K562 (cell line): ENCODE measurements at places on chromosomes 1 and 21.
A peak's percentile ranks its signal among the peaks of the same experiment; 100 is the strongest.

- no peak for DNase-seq
Observed at GRCh38 chr1:216332003-216332402, 91.2 kb downstream of the USH2A start.

DNA sequence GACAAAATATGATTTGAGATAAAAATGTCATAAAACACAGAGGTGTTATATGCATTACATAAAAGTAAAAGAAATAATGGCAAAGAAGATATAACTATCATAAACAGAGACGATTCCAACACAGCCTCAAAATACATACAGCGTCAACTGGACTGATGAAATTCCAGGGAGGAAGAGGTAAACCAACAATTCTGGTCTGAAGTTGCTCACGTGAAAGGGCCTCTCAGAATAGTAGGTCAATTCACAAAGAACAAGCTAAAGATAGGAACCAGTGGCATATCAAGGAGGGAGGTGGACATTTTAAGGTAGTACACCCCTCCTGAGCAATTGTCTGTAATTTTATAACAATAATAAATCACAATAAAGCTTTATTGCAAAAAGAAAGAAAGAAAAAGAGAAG is 18.6 kb downstream of the SLC2A5 start:
- DNase-seq: no peak

GRCh38 chr21:36423771-36424433 is 38.7 kb downstream of the CHAF1B start:
- DNase-seq: no peak

DNA sequence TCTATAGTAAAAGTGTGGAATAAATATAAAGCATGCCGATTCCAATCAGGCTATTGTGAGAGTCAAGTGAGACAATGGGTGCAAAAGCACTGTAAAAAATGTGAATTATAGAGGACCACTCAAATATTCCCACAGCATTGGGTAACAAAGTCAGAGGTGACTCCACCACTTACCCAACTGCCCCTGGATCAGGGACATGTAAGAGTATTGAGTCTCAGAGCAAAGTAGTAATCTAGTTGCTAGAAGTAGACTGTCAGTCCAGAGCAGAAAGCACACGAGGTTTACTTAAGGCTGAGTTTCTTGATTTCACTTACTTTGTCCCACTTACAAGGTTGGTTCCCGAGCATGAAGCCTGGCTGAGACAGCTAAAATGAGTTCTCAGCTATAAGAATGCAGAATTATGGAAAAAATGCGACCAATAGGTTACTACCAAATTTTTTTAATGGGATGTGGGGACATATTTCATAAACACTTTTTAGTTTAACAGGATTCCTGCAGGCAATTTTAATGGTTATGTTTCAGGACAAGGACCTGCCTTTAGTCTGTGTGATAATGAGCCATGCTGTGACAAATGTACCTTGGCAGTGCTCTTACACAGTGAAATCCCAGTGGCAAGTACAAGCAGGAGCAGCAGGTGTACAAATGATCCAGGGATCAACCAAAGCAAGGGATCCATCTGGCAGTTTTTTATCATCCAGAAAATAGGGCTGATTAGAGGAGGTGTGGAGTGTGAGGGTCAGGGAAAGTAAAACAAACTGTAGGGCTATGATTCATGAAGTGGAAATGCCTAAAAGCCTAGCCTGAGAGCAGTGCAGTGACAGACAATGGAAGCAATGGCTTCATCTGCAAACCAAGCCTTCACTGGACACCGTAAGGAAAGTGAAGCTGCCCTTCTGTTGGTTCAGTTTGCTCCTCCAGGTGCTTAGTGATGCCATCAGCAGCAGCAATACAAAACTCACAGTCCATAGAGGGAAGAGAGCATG is 156.2 kb upstream of the SPAG17 start:
- DNase-seq: no peak

DNA sequence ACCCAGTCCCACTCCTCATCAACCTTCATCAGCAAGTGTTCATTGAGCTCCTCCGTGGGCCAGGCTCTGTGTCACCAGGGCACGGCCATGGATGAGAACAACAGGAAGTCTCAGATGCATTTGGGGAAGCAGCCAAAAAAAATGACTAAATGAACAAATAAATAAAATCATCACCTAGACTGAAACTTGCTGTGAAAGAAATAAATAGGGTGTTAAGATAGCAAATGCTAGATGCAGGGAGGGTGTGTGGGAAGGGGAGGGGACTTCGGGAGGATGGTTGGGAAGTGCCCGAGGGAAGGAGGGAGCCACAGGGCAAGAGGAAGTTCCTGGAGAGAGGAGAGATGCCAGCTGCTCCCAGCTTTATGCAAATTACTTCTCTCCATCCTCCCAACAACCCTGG is 696.7 kb downstream of the PTPRU start:
- no peak for DNase-seq

GRCh38 chr1:47405697-47406096 is 10.4 kb upstream of the FOXE3 start:
- DNase-seq: peak; percentile 40

- no peak for DNase-seq
Observed at GRCh38 chr1:25922056-25922970, 16.1 kb upstream of the STMN1 start.

DNA sequence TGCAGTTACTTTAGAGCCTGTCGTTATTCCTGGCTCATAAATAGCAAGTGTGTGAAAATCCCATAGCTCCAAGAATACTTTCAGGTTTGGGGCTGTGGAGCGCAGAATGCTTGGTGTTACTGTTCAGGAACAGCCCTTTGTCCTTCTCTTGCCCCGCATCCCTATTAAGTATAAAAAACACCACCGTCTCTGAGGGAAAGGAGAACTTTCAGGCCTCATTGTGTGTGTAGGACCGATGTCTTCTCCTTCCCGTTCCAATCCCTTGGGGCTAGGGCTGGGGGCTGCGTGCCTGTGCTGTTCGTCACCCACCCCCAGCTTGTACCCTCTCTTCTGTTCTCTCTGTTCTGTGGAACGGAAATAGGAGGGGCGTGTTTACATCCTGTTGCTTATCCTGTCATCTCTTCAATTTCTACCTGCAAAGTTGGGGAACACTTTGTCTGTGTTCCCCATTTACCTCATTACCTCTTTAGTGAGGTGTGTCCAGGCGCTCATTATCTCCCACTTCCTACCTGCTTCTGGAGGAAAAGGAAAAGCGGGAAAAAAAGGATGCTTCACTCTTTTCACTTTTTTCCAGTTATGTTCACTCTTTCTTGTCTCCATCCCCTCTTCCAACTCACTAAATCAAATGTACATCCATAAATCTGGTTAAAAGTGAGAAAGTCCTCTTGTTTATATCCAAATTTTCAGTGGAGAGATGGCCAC is 788 bp upstream of the TXNIP start:
- peak; percentile 71 for DNase-seq

DNA sequence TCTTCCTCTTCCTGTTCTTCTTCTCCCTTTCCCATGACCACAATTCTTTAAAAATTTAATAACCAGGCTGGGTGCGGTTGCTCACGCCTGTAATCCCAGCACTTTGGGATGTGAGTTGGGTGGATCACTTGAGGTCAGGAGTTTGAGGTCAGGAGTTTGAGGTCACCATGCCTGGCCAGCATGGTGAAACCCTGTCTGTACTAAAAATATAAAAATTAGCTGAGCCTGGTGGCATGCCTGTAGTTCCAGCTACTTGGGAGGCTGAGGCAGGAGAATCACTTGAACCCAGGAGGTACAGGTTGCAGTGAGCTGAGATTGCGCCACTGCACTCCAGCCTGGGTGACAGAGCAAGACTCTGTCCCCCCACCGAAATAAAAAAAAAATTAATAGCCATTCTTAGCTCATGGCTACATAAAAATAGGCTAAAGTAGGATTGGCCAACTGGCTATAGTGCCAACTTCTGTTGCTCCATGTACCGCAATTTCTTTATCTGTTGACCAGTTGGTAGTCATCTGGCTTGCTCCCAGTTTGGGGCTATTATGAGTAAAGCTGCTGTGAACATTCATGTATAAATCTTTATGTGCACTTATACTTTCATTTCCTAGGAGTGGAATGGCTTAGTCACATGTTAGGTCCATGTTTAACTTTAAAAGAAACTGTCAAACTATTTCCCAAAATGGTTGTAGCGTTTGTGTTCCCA is 136.3 kb downstream of the PEX14 start:
- DNase-seq: no peak

GRCh38 chr1:236508593-236509027 is 15.2 kb upstream of the LGALS8 start:
- no peak for DNase-seq

GRCh38 chr1:211612786-211613107 is 33.8 kb upstream of the SLC30A1 start:
- DNase-seq: no peak

DNA sequence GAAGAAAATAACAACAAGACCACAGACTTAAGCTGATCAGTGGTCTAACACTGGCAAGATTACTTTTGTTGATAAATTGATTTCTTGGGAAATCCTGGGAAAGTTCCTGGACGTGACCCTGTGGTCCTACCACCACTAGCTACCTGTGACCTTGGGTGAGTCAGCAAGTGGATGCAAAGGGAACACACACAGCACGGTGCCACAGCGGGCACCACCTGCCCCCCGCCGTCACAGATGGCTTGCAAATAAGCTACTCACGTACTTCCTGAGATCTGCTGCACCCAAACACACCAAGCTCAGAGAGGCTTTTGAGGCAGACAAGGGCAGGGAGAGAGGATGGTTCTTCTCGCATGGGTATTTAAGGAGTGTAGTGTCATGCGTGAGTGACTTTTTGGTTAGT is 12.7 kb downstream of the CFAP298 start:
- DNase-seq: no peak

DNA sequence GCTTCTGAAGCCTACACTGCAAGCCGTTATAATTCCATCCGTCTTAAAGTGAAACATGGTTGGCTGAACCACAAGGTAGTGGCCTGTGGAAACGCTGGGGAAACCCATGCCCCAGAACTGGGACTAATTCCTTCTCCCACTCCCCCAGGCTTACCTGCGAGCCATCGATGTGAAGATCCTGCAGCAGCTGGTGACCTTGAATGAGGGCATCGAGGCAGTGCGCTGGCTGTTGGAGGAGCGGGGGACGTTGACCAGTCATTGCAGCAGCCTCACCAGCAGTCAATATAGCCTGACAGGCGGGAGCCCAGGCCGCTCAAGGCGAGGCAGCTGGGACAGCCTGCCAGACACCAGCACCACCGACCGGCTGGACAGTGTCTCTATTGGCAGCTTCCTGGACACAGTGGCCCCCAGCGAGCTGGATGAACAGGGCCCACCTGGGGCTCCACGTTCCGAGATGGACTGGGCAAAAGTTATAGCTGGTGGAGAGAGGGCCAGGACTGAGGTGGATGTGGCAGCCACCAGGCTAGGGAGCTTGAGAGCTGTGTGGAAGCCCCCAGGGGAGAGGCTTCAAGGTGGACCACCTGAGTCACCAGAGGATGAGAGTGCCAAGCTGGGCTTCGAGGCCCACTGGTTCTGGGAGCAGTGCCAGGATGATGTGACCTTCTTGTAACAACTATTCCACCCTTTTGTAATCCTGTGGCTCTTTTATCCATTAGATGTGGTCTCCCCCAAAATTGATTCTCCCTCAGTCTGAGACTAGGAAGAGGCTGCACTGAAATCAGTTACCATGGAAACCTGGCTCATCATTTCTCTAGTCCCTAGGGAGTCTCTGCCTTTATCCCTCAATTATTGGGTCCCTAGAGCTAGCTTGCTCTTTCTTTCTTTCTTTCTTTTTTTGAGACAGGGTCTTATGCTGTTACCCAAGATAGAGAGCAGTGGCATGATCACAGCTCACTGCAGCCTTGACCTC is 16.7 kb downstream of the LURAP1 start:
- no peak for DNase-seq

- no peak for DNase-seq
Observed at GRCh38 chr21:23471877-23472276, 2135.4 kb downstream of the MRPL39 start.

GRCh38 chr21:27590271-27590670 is 623.4 kb upstream of the ADAMTS5 start:
- no peak for DNase-seq

DNA sequence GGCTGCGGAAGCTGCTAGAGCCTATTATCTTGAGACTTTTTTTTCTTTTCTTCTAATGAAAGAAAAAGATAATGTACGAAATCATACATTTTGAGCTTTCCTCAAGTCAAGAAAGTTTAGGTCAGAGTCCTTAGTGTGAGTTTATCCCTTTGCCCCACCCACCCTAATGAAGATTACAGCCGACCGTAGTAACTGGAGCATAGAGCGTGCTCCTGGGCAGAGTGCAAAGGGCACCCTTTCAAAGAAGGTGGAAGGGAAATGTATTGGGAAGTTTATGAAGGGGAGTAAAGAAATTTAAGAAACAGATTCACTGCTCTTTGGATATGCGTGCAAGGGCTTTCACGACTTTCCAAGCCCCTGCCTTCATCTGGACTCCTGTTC is 17.2 kb downstream of the GNG12 start:
- no peak for DNase-seq

- no peak for DNase-seq
Observed at GRCh38 chr1:171636141-171636540, 14.1 kb downstream of the MYOCOS start.

GRCh38 chr21:34336756-34337391 is 26.9 kb upstream of the KCNE2 start:
- DNase-seq: no peak

DNA sequence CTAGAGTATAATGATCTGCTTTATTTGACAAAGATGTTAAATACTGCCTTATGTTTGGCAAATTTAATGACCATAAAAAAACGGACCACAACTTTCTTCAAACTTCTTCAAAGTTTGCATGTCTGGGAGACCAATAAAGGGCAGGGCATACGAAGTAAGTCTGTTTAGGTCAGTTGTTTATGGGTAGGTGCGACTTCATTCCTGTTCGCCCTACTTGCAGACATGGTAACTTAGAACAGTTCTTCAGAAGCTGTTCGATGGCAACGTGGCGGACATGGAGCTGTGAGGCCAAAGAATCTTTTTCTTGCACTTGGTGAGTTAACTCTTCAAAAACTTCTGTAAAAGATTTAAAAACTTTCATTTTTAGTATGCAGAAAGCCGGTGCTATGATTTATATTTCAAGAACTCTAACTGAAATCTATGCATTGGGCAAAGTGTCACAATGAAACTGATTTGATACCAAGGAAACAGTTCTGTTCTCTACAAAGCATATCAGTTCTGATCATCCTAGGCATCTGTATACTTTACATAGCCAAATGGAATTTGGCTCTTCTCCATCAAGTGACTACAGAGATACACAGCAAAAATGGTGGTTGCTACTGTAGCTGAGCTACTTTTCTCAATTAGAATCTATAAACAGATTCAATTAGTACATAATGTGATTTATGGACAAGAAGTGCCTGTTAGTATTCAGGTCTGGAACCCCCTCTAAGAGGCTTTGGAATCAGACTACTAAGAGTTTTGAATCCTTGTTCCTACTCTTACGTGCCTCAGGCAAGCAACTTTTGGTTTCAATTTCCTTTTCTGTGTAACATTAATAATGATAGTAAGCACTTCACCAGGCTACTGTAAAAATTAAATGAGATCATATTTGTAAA is 25.7 kb downstream of the C21orf91 start:
- DNase-seq: no peak

DNA sequence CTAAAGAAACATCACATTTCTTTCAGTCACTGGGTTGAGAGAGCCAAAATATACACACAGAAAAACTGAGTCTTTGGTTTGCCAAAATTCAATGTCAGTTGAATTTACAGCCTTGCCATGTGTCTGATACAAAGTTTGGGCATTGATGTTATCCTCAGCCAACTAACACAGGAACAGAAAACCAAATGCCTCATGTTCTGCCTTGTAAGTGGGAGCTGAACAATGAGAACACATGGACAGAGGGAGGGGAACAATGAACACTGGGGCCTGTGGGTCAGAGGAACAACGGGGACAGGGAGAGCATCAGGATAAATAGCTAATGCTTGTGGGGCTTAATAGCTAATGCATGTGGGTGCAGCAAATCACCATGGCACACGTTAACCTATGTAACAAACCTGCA is 39.6 kb upstream of the C21orf91 start:
- DNase-seq: no peak
